ENCODE measurements at places on chromosomes 2 and 18.
A peak's percentile ranks its signal among the peaks of the same experiment; 100 is the strongest.

- no peak for DNase-seq
Observed at GRCh38 chr2:40394031-40394430, 57.9 kb downstream of the SLC8A1 start.

DNA sequence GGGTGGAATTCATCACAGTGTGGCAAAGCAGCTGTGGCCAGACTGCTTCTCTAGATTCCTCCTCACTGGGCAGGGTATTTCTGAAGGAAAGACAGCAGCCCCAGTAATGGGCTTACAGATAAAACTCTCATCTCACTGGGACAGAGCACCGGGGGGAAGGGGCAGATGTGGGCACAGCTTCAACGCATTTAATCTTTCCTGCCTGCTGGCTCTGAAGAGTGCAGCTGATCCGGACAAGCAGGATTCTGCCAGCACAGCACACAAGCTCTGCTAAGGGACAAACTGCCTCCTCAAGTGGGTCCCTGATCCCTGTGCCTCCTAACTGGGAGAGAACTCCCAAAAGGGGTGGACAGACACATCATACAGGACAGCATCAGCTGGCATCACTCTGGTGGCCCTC, 779.9 kb upstream of the CNTNAP5 start:
- DNase-seq: no peak

DNA sequence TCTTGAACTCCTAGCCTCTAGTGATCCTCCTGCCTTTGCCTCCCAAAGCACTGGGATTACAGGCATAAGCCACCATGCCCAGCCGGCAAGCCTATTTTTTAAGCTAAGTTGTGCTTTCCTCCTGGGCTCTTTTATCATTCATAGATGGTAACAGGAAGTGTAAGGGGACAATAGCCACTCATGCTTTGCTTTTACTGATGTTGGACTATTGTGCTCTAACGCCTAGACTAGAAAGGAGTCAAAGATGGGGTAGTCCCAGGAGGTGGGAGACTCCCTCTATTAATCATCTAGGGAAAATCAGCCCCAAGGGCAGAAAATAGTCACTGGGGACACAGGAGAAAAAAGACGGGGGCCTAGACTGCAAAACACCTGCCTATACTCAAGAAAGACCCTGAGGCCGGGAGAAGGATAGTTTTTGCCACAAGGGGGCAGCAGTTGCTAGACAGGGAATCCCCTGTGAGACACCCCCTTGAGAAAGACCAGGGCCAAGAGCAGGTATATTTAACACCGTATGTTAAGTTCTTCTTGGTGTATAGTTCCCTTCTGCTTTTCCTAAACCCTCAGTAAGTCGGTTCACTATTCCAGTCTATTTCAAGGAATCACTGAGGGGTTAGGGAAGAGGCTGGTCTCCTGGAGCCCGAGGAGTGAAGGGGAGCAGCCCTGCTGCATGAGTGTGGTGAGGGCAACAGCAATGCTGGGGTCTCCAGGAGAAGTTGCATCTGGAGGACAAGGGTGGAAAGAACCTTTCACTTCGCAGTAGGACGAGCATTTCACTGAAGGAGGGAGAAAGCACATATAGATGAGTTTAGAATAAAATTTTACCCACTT, 2.1 kb upstream of the CXCR1 start:
- DNase-seq: peak; percentile 52

DNA sequence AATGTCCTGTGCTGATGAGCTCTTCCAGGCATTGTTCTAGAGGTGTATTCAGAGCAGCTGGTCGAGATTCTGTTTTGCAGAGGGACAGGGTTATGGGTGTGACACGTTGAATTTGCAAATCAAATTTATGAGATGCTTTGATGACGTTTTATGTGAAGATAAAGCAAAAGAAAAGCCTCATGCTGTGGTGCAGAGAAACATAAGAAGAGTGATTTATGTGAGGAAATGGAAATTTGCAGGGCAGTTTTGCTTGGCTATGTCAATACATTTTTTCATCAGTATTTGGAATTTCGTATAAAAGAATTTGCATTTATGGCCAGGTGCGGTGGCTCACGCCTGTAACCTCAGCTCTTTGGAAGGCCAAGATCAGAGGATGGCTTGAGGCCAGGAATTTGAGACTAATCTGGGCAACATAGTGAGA, 36.4 kb downstream of the TSN start:
- no peak for DNase-seq

DNA sequence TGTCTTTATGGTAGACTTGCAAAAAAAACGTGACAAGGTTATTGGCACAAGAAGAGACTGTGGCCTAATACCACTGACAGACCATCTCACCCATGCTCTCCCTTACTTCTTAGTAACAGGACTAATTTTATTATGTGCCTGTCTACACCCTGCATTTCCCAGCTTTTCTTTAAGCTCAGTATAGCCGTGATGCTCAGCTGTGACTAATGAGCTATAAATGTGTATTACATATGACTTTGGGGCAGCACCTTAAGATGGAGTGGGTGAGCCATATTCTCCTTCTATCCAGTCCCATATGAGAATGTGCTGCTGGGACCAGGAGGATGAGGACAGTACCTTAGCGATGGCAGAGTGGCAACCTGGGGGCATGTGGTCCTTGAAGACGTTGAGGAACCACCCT, 293.5 kb downstream of the RNF144A start:
- DNase-seq: no peak

- no peak for DNase-seq
Observed at GRCh38 chr2:223586261-223586660, 15.9 kb downstream of the SCG2 start.

DNA sequence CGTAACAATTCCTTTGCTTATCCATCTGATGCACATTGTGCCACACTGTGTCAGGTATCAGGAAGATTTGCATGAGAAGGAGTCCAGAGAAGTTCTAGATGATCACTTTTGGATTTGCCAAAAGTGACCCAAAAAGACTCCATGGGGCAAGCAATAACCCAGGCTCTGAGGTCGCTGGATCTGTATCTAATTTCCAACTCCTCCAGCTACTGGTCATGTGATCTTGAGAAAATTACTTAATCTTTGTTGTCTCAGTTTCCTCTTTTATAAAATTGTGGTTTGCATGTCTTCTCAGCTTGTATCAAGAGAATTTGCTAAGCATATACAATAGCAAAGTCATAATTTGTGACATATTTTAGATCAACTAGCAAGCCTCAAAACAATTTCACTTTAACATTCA, 61.3 kb upstream of the ITGA4 start:
- DNase-seq: no peak

- DNase-seq: no peak
Observed at GRCh38 chr2:217880287-217880889, 122.4 kb downstream of the TNS1 start.

- DNase-seq: no peak
Observed at GRCh38 chr2:178108176-178108575, 4.1 kb upstream of the RBM45 start.

DNA sequence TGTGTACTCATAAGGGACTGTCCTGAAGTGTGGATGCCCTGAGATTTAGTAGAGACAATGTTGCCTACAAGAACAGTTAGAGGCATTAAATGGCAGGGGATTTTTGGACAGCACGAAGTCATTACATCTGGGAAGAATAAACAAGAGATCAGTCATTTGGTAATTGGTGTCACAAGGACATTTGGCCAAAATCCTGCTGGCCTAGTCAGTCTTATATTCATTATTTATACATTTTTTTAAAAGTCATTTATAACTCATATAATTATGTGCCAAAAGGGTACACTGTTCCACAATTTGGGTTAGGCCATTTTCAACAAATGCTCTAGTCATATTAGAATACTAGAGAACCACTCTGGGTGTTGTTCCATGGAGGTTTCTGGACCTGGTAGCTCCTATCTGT, 104.7 kb downstream of the LRATD1 start:
- no peak for DNase-seq

- DNase-seq: no peak
Observed at GRCh38 chr18:12791610-12792009, 88.8 kb downstream of the PSMG2 start.

GRCh38 chr18:75478996-75479880, 51.7 kb upstream of the SMIM21 start:
- no peak for DNase-seq

GRCh38 chr2:155770516-155770915, 562.0 kb downstream of the NR4A2 start:
- DNase-seq: no peak

DNA sequence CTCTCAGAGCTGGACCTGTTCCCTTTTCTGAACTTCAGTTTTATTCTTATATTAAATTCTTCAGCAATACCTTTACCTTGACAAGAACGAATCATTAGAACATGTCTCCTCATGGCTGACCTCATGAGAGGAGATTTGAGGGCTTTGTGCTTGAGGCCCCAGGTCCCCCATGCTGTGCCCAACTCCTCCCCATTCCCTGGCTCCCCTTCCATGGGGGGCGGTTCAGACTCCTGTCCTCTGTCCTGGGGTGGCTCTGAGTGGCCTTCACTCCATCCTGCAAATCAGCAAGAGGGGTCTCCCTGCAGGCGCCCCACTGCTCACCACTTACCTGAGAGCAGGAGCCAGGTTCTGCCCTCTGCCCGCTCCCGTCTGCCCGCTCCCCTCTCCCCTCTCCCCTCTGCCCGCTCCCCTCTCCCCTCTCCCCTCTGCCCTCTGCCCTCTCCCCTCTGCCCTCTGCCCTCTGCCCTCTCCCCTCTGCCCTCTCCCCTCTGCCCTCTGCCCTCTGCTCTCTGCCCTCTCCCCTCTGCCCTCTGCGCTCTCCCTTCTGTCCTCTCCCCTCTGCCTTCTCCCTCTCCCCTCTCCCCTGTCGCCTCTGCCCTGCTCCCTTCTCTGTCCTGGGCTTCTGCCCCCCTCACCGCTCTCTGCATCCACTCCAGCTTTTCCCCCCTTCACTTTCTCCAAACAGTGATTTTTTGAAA, 98.7 kb upstream of the ALKAL2 start:
- no peak for DNase-seq
